Central memory CD8-positive, alpha-beta T cell (primary cell): ENCODE measurements at places on chromosomes 6 and 20.

GRCh38 chr20:53040693-53041589, 68.8 kb downstream of the TSHZ2 start:
- DNase-seq: no peak

DNA sequence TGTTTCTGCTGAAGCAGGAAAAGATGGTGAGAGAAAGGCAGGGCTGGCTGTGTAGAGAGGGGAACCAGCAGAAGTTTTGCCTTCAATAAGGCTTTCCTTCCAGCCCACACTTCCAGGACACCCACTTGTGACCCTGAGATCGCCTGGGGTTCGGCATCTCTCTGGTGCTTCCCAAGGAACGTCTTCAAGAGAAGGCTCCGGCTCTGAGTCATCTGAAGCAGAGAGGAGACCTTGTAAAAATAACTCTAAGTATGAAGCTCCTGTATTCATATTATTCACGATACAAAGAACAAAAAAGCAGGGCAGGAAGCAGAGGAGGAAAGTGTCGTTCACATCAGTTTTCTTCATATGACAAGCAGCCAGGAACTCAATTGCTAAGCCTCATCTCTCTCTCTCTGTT, 95.4 kb upstream of the MRPS10 start:
- no peak for DNase-seq

- no peak for DNase-seq
Observed at GRCh38 chr6:11542863-11543262, 5.3 kb downstream of the TMEM170B start.

DNA sequence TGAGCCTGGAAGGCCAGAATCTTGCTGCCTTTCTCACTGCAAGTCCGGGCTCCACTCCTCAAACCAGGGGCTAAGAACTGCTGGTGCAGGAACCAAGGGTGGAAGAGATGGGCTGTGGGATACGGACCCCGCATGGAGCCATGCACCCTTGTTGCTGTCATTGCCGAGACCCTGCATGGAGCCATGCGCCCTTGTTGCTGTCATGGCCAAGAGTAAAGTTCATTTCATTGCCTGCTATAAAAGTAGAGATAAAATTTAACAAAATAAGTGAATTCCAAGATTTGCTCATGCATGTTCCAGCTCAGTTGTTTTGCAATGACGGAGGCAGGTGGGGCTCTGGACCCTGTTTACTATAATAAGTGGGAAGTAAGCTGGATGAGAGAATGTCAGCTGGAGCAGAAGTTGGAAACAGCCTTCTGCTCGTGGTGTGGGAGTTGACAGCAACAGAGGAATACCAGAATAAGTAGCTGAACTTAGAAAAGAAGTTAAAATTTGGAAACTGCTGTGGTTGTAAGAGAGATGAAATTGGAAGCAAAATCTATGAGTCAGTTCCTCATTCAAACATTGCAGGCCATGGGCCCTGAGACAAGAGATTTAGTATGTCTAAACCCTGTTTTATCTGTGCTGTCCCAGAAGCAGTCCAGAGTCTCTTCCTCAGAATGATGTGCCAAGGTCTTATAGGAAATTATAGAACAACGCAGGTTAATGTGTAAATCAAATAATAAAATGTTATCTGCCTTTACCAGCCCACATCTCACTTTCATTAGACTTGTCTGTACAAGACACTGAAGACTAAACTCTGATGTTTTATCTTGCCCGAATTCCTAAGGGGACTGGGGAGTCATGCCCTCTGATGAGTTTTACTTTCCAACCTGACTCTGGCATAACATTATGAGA, 15.8 kb upstream of the THBS2 start:
- no peak for DNase-seq

GRCh38 chr20:21047981-21048380, 58.2 kb downstream of the LINC00237 start:
- DNase-seq: no peak

DNA sequence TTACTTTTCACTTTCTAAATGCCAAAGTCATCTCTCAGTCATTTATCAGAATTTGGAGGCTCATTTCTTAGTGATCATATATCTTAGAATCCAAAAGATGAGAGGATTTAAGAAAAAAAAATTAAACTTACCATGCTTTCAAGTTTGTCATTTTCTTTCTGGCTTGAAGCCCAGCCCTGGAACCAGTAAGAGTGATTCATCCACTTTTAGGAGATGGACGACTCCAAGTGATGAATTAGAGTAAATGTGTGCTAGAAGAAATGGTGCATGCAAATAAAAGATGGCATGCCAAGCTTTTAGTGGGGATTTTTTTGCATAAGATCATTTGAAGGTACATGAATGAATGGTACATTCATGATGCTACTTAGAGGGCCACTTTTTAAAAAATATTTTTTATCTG, 20.1 kb downstream of the PLCB1 start:
- DNase-seq: no peak

DNA sequence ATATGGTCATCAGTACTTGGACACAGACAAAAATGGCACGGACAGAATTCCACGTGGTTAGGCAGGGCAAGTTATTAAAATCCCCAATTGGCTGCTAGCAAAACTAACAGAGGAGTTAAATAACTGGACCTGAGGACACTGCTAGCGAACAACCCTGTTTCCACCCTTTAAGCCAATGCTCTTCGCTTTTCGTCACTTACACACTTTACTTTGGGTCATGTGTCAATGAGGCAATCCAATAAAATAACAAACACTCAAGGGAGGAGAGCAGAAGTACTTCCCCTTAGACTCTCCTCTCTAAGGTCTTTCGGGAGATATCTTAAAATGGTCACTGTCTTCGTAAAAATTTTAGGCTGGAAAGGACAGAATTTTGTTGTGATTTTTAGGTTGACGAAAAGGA, 68.6 kb downstream of the LCA5 start:
- DNase-seq: no peak

DNA sequence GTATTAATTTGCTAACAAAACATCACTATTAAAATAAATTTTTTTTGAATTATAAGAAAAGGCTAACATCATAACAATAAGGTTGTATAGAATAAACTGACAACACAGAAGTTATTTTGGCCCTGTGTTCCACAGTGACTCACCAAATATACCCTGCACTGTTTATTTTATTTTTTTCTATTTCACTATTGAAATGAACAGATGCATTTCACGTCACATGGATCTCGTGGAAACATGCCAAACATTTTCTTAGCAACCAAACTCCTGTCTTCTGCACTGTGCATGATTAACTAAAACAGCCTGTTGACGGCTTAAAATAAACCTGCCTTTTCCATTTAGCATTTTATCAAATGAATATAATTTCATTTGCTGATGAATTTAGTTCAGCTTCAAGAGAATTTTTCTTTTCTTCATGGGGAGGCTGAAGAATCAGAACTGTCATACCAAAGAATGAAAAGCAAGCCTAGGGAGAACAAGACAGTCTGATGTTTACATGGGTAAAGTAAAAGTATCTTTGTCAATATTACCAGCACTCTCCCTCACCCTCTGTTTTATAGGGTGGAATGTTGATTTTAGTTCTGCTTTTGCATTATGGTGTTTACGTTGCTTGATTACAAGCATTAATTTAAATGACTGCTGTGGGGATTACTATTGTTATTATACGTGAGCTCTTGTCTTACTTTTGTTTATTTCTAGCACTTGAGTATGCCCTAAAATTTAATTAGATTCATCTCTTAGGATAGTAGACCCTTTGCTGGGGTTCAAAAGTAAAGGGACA, 115.3 kb downstream of the LCA5 start:
- DNase-seq: no peak

DNA sequence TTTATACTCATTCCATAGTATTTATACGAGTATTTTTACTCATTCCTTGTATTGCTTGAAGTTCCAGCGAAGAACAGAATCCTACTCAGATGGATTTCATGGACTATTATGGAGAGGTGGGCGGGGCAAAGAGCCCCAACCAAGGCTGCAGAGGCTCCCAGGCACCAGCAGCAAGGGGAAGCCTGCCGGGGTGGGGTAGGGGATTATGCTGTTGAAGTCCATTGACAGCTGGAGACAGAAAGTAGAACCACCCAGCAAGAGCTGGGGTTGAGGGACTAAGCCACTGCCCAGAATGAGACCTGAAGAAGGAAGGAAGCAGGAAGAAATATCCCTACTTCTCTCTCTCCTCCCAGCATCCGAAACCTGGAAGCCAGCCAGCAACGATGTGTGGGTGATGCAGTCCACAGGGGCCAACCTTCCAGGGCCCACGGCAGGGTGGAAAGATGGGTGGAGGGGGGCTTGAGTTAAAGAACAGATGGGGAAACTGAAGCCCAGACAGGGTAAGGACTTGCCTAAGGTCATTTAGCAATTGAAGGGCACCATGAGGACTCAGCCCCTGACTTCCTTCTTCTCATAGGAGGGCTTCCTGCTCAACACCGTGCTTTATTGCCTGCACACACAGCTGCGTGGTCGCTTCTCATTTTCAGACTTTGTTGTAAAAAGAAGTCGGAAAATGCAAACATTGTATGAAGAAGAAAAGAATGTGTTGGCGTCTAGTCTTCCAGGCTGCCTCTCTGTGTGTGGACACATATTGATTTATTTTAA, 18.3 kb upstream of the GTSF1L start:
- no peak for DNase-seq

DNA sequence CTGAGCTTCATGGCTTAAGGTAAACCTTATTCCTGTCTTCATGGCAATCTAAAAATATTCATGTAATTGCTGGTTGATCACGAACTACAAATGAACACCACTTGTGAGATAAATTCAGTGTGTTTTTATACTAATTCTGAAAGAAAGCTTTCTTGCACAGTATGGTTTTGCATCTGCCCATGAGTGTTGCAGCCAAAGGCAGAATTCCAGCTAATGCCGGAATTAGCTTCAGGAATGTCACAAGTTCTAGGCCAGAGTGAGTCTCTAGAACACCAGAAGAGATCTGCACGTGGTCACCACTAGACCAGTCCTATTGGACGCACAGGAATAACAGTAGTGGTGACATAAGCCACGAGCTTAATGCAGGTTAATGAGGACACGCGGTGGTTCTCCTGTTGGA, 223.7 kb downstream of the CDH4 start:
- DNase-seq: no peak

- no peak for DNase-seq
Observed at GRCh38 chr6:79797163-79797764, 150.1 kb downstream of the ELOVL4 start.

- no peak for DNase-seq
Observed at GRCh38 chr6:148874698-148875293, 128.0 kb downstream of the UST start.

GRCh38 chr6:142075516-142076101, 57.1 kb upstream of the GJE1 start:
- no peak for DNase-seq

GRCh38 chr6:155227046-155227445, 36.8 kb upstream of the CLDN20 start:
- DNase-seq: no peak
